ENCODE measurements at places on chromosomes 2 and 18.

- DNase-seq: no peak
These were observed 42.5 kb upstream of the NFATC1 start for GRCh38 chr18:79353267-79353666.

GRCh38 chr18:62418258-62418657 is 93.1 kb downstream of the TNFRSF11A start:
- no peak for DNase-seq

DNA sequence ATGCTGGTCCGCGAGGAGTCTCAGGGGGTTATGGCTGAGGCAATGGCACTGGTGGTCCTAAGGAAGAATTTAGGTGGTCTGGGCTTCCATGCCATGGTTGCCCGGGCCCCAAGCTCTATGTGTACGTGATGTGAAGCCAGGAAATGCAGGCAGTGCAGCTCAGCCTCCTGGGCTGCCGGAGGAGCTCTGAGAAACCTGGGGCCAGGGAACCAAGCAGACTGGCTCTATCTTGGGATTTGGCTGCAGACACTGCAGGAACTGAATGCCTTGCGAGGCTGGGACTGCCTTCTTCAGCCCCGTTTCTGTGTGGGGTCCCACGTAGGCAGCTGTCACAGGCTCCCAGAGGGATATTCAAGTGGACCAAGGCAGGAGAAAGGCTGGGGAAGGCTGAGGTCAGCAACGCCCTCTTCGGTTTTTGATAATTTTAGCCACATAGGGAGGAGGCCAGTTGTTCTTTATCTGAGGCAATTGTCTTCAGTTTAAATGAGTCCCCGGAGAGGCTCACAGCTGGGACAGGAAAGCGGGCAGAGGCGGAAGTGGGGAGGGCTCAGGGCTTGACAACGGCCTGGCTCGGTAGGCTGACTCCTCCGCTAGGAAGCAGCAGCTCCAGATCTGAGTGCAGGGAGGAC is 77.7 kb downstream of the RHOB start:
- DNase-seq: no peak

GRCh38 chr2:234676783-234677450 is 180.0 kb upstream of the ARL4C start:
- DNase-seq: no peak

DNA sequence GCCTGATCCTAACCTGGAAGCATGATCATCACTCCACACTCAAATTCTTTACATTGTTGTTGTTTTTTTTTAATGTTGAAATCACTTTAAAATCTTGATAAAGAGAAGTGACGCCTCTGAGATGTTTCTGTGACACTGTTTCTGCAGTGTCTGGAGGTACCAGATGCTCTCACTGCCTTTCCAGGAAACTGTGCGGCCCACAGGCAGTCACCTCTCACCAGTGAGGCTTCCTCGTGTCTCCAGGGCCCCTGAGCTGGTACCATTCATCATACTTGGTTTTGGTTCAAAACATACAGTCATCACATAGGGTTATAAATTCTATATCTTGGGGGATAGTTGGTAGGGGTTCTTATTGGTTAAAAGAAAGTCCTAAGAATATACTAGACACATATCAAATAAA is 10.1 kb upstream of the ID2 start:
- DNase-seq: no peak

- DNase-seq: no peak
These were observed 9.9 kb upstream of the ABHD3 start for GRCh38 chr18:21714474-21714873.

- no peak for DNase-seq
These were observed 644 bp upstream of the QPCT start for GRCh38 chr2:37343537-37344434.

GRCh38 chr2:118492335-118492734 is 355.1 kb downstream of the EN1 start:
- DNase-seq: no peak

DNA sequence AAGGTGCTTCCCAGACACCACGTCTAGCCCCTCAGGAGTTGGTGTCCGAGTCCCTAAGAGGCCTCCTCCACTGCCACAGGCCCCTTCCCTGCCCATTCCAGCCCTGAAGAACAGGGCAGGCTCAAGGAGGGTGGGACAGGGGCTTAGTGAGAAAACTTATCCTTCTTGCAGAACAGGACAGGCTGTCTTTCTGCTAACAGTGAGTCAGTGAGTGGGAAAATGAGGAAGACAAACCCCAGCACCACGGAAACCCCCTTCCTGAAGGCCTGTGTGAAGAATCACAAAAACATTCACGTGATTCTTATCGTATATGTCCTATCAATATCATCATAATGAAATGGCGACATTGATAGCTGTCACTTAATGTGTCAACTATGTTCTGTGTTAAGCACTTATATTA is 9.8 kb downstream of the FZD7 start:
- no peak for DNase-seq

DNA sequence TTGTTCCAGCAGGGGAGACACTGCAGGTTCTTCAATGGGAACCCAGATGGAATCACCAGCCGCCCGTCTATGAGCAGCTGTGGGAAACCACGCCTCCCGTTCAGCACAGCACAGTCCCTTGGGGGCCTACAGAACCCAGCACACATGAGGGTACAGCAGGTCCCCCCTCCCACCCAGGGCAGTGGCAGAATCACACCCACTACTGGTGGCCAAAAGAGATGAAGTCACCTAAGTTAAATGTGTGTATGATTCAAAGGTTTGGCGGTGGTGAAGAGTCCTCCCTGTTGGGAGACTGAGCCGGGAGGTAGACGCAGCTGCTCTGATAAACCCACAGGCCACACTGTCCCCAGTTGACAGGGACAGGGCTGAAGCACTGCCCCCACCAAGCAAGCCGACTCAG is 44.3 kb downstream of the L3MBTL4 start:
- DNase-seq: no peak

- no peak for DNase-seq
These were observed 11.9 kb downstream of the FIGN start for GRCh38 chr2:163723881-163724280.

DNA sequence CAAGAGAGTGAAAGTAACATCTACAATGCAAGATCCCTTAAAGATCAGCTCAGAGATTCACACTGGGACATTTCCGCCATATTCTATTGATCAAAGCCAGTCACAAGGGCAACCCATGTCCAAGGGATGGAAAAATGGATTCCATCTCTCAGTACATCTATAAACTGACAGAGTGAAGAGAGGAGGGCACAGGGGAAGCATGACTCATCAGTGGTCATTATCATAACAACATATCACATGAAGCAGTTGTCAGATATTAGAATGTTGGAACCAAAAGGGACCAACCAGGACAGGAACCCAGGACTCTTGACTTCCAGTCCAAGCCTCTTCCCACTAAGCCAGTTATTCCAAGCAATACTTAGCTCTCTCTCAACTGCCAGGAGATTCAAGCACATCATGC is 54.9 kb upstream of the IGFBP2 start:
- DNase-seq: no peak

GRCh38 chr2:43220760-43221123 is 5.7 kb downstream of the ZFP36L2 start:
- no peak for DNase-seq

- DNase-seq: no peak
These were observed 36.4 kb downstream of the METTL4 start for GRCh38 chr18:2534906-2535305.

- DNase-seq: no peak
These were observed 993.6 kb upstream of the NXPH2 start for GRCh38 chr2:139773720-139774277.

- DNase-seq: no peak
These were observed 76.7 kb downstream of the GFPT1 start for GRCh38 chr2:69310111-69311023.

- no peak for DNase-seq
These were observed 122.6 kb downstream of the PLEKHA3 start for GRCh38 chr2:178602901-178603300.

DNA sequence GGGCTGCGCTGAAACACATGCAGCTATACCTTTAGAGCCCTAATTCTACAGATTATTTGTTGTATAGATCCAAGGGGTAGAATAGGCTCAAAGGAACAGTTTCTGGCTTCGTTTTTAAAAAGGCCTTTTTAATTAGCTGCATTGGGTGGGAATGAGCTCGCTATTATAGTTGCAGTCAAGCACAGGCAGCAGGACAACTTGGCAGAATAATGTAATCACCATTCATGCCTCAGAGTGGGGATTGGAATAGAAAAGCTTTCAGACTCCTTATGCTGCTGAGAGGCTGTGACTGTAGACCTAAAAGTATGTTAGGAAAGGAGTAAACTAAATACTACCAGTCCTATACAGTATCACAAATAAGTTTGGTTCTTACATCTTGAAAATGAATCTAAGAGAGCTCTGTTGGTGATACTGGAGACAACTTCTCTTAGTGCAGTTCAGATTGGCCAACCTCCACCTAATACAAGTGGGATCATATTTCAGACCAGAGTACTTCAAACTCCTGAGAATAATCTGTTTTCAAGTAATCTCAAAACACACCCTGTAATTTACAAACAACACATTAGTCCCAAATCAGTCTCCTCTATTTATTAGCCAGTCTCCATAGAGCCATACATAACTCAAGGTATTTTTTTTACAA is 121.4 kb downstream of the ANTXR1 start:
- no peak for DNase-seq

- no peak for DNase-seq
These were observed 86.3 kb upstream of the PELI1 start for GRCh38 chr2:64230540-64230939.

DNA sequence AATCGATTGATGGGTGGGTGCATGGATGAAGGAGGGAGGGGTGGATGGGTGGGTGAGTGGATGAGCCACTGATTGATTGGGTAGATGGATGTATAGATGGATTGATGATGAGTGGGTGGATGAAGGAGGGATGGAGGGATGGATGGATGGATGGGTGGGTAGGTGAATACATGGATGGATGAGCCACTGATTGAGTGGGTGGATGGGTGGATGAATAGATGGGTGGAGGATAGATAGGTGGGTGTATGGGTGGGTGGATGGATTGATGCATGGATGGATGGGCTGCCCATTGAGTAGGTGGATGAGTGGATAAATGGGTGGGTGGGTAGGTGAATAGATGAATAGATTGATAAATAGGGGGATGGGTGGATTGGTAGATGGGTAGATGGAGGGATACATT is 30.9 kb downstream of the MLPH start:
- no peak for DNase-seq

DNA sequence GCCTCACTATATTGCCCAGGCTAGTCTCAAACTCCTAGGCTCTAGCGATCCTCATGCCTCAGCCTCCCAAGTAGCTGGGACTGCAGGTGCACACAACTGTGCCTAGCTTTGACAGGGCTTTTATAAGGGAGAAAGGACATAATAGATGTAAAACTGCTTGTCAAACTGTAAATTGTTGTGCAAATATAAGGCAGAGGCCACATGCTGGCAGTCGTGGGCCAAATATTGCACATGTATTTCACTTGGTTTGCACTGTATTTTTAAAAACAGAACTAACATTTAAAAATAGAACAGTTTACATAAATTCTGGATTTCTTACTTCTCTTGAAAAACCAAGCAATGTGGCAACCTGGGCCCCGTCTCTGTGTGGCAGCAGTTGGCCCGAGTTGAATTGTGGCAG is 31.2 kb upstream of the MYO3B start:
- DNase-seq: no peak

- no peak for DNase-seq
These were observed 529.8 kb upstream of the CNTNAP5 start for GRCh38 chr2:123495241-123495640.

GRCh38 chr2:241895712-241896641 is 26.4 kb downstream of the RTP5 start:
- DNase-seq: no peak

DNA sequence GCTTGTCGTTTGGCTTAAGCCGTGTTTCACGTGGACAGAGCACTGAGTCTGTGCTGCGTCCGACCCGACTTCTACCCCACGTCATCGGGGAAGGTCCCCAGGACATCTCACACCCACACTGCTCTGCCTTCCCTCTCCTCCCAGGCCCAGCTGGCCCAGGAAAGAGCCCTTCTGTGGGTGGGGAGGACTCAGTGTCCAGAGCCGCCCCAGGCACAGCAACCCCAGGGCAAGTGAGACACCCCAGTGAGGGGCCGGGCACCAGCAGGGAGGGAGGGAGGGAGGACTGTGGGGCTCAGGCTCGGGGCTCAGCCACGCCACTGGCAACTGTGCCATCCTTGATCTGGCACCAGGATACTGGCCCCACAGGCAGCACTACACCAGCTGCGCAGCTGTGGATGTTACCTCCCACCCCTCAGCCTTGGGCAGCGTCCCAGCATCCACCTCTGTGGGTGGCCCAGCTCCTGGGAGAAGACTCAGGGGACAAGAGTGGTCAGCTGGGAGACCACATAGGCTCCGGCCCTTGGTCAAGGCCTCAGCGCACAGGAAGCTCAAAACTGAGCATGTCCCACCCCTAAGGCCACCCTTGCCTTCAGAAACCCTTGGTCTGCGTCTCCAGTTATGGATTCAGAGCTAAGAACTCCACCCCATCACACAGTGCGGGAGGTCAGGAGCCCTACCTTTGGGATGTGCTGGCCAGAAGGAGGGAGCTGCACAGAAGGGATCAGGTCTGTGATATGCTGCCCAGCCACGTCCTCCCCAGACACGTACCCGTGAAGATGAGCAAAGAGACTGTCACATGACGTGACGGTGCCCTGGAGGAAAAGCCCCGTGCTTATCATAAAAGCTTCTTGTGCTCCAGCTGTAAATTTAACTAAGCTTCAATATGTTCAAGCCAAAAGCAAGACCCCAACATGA is 11.7 kb downstream of the PASK start:
- no peak for DNase-seq

DNA sequence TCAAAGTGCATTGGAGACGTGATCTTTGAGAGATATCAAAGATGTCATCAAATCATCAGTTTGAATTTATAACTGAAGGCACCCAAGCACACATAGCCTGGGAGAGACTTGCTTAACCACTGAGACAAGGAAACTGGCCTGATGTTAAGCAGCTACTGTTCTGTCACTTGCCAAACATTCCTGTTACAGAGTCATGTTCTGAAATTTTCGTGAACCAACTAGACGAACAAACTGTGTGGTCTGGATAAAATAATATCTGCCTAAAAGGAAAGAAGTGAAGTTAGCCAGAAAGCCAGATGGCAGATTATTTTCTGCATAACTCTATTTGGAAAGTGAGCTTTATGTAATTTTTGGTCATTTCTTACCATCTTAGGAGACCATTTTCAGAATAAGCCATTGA is 51.4 kb downstream of the SPATS2L start:
- DNase-seq: no peak

DNA sequence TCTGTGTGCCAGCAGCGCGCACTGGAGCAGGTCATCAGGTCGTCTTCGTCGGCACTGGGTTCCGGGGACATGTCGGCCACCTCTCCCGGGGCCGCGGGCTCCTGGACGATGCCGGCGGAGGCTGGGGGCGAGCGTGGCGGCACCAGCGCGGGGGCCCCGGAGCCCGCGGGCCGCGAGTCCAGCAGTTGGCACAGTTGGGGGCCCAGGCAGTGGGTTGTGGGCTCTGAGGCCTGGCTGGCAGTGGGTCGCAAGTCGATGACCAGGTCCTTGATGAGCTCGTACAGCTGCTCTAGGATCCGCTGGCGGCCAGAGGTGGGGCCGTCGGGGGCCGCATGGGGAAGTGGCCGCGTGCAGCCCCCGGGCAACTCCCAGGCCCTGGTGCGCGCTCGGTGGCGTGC is 300.5 kb downstream of the CCDC74A start:
- DNase-seq: no peak

- no peak for DNase-seq
These were observed 222.3 kb downstream of the NEDD4L start for GRCh38 chr18:58266291-58266690.

Measured in T1000 (cell line).